ENCODE measurements at places on chromosomes 7 and 10. TPM values are rescaled to one million over a fixed set of nuclear protein-coding genes. Genes with fewer than 3 reads are reported as not detected.
A peak's percentile ranks its signal among the peaks of the same experiment; 100 is the strongest.

The RHEB gene
- total RNA-seq: 63.0 TPM

GRCh38 chr10:4202938-4203337, 417.9 kb upstream of the KLF6 start:
- peak; percentile 43 for DNase-seq

DNA sequence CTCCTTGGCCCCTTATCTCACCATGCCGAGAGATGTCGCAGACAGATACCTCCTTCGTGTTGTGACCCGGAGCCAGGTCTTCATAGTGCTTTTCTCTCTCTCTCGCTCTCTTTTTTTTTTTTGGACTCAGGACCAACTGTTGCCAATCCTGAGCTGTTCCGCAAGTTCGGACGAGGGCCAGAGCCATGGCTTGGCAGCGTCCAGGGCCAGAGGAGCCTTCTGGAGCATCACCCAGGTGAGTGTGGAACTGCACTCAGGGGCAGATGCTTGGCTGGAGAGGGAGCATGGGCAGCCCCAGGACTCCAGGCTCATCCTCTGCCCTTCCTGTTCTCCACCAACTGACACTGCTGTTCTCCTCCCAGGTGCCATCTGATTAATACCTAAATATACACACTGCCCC, 7.8 kb downstream of the ZNF862 start:
- DNase-seq: no peak

- peak; percentile 95 for DNase-seq
Measured at GRCh38 chr10:5071411-5072198, 22.6 kb upstream of the AKR1C3 start.

The HMX3 gene
- total RNA-seq: not detected
